ENCODE measurements at places on chromosomes 3 and 15.

DNA sequence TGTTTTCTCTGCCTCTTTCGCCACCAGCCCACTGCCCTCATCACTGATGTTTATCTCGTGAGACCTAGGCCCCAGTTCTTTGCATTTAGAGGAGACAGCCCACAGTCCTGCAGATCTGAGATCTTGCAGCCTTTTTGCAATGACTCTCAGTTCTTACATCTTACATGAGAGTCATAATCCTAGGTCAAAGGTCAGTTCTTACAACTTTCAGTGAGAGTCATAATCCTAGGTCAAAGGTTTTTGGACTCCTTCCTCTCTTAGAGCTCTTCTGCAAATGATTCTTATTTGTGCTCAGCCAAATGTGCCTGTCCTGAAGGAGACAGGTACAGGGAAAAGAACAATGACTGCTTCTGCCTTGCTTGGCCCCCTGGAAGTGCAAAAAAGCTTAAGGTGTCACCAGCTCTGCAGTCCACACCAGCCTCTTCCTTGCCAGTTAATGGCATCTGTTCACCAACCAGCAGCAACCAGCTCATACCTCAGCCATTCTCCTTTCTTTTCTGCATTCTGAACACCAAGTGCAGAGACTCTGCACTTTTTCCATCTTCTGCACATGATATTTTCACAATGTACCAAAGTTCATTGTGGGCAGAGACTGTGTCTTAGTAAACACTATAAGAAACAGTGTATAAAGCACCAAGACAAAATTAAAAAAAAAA is 67.1 kb downstream of the ABHD5 start:
- DNase-seq = no peak

DNA sequence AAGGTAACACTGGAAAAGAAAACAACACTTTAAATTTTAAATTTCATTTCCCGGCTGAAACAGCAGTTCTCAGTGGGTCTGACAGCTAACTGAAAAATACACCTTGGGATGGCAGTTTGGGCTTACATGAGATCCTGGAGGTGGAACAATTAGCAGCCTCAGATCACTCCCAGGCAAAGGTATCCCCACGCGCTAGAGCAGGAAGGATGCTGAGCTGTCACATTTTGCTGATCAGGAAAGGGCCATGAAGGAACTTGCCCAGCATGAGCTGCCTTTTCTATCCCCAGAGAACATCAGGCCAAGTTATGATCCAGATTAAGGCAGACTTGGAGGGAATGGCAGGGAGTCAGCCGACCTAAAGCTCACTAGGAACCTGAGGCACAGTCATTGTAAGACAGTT is 204.8 kb upstream of the SLC2A2 start:
- no peak for DNase-seq

- DNase-seq = no peak
Observed at GRCh38 chr15:66067687-66068086, 185.9 kb downstream of the MEGF11 start.

- DNase-seq = no peak
Observed at GRCh38 chr3:108791473-108791872, 31.1 kb upstream of the TRAT1 start.

DNA sequence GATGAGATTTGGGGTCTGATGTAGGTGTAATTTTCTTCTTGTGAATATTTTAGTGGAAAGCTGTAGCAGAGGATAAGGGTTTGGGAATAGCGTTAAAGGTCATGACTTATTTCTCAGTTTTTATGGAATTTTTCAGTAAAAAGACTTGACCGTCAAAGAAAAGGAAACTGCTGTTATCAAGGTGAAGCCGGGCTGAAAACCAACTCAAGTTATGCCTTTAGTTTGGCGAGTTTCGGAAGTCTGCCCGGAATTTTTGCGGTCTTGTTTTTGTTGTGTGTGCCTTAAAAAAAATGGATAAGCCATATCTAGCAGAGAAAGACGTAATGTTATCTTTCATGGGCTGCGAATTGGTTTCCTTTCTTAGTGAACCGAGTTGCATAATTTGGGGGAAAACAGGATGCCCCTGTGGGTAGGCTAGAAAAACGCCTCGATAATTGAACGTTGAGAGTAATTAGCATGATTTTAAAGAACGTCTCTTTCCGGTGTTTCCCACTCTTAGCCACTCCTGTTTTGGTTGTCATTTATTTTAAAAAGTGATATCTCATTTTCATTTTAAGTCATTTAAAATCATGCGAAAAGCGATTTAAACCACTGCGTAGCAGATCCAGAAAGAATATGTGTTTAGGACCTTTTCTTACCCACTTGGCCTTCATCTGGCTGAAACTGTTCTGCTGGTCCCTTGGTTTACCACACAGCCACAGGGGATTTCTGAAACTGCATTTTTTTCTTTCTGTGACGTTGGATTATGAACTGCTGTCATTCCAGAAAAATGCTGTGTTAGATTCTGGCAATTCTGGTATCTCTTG is 1.1 kb downstream of the NFKBIZ start:
- DNase-seq = no peak

- no peak for DNase-seq
Observed at GRCh38 chr3:177591379-177591778, 394.1 kb upstream of the TBL1XR1 start.

- no peak for DNase-seq
Observed at GRCh38 chr3:31530960-31531335, 1.8 kb upstream of the STT3B start.

- DNase-seq = no peak
Observed at GRCh38 chr3:27723001-27723445, 900 bp upstream of the EOMES start.

DNA sequence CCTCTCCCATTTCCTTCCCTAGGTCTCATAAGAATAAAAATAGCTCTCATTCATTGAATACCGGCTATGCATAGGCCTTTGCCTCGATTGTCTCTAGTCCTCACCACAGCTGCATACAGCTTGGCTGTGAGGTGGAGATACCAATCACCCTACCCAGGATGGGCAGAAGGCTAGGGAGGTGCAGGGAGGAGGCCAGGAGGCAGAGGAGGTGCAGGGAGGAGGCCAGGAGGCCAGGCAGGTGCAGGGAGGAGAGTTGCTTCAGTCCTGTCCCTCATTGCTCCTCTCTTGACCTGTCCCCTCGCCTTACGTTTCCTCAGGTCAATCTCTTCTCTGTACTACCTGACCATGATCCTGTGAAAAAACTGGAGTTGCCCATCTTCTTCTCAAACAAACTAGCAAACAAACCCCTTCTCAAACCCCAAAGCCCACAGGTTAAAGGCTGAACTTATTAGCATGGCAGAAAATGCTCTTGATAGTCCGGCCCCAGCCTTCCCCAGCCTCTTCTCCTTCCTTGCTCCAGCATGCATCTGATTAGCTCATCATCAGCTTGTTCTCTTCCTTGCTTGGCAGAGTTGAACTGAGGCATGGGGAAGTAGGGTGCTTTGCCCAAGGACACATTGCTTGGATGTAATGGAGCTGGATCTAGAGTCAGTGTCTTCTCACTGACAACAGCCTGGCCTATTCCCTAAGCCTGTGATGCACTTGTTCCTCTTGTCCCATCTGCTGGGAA is 15.8 kb downstream of the PODXL2 start:
- no peak for DNase-seq

DNA sequence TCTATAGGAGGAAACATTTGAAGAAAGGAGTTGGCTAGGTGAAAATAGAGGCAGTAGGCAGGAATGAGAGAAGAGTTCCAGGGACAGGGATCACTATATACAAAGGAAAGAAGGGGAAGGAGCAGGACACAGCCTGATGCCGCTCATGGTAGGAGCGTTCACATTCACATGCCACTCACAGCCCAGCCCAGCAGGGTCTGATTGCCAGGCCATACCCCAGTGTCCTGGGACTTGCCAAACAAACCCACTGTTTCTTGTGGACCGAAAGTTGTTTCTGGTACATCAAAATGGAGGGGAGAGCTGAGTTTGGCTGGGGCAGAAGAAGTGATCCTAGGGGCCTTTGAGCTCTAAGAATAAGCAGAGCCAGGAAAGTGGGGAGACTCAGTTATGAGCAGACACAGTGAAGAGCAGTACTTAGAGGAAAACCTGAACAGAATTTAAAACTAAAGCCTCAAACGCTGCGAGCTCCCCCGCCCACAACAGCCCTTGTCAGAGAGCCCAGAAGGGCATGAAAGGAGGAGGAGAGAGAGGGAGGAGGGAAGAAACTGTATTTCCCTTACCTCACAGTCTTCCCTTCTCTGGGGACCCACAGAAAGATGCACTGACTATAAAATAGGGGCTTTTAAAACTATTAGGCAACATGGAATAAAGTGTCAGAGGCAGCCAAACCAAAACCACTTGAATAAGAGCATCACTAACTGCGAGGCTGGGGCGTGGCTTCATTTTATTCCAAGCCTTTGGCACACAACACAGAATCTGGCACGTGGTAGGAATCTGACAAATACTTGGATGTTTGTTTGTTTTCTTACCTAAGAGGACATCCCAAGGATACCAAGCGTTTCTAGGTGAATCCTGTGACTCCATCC is 129.0 kb downstream of the RPL22L1 start:
- no peak for DNase-seq

DNA sequence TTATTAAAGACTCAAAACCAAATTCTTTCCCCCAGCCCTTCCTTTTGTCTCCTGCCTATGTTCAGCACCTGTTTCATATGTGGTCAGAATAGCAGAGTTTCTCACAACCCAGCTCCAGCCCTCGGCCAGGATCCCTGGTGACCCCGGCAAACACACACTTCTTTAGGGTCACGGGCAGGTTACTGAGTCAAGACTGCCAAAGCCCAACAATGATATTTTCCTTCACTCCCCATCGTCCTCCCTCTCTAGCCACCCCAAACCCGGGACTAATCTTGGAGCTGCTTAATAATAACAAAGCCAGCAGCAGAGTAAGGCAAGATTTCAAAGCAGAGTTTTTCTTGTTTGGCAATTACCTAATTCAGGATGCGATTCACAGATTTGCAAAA is 25.5 kb downstream of the RARB start:
- DNase-seq = no peak

DNA sequence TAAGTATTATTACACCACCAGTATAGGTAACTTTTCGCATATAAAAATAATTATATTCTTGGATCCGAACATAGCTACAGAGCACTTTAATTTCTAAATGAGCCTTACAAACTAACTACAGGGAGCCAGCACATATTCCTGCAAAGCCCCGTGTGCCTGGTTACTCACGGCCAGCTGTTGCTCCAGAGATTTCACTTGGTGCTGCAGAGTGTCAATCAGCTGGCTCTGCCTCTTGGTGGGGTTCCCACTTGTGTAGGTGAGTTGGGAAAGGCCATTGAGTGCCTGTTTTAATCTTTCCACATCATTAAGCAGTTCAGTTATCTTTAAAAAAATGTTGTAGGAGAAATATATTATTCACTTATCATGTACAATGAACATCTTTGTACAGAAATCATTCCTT is 98.9 kb downstream of the UACA start:
- DNase-seq = no peak

GRCh38 chr3:194161131-194162045 is 25.4 kb downstream of the HES1 start:
- no peak for DNase-seq

DNA sequence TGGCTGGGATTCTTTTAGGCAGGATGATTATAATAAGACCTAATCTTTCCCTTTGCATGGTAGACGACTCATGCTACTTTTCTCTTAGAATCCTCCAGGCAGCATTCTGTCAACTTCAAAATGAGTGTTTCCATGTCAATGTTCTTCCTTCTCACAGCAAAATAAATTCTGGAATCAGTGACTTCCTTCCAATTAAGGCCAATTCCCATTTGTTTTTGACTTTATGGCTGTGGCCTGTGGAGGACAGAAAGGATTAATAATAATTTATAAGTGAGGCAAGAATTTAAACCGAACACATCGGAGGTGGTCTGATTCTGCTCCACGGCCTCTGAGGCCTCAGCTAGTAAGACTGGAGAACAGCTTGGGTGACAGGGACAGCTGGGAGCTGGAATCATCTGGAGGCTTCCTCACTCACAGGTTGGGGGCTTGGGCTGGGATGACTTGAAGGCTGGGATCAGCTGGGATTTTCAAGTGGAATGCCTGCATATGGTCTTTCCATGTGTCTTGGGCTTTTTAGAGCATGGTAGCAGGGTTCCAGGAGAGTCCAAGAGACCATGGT is 241.8 kb upstream of the MCTP2 start:
- no peak for DNase-seq

GRCh38 chr15:69096196-69096595 is 64.2 kb upstream of the GLCE start:
- DNase-seq = no peak

DNA sequence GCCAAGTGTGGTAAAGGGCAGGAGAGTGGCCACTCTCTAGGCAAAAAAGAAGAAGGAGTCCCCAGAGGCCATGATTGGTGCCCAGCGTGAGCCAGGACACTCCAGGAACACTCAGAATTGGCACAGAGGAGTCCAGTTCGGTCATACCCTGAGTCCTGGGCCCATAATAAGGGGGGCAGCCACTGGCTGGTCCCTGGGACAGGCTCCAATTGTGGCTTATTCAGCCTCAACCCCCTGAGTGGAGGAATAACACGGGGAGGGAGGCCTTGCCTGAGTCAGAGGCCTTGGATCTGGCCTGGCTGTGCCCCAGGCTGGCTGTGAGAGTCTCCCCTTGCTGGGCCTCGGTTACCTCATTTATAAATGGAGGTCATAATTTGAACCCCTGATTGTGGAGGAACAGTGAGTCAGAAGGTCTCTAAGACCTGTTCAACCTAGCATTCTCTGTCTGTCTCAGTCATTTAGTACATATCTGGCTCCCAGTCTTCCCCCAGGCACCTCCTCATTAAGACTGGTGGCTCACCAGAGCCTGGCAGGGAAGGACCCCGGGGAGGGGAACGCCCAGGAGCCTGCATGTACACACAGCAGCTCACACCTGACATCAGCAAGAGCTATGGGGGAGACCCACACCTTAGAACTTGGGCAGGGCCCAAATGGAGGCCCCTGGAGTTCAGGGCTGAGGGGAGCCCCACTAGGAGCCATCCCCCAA is 95.9 kb upstream of the ATP2B2 start:
- DNase-seq = no peak

DNA sequence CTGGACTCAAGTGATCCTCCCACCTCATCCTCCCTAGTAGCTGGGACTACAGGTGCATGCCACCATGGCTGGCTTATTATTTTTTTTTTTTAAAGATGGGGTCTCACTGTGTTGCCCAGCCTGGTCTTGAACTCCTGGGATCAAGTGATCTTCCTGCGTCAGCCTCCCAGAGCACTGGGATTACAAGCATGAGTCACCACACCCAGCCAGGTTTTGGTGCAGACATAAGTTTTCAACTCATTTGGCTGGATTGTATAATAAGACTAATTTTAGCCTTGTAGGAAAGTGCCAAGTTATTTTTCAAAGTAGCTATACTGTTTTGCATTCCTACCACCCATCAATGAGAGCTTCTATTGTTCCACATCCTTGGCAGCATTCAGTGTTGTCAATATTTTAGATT is 32.1 kb downstream of the BUB1B start:
- no peak for DNase-seq

- DNase-seq = no peak
Observed at GRCh38 chr3:11434563-11435096, 162.4 kb downstream of the ATG7 start.

DNA sequence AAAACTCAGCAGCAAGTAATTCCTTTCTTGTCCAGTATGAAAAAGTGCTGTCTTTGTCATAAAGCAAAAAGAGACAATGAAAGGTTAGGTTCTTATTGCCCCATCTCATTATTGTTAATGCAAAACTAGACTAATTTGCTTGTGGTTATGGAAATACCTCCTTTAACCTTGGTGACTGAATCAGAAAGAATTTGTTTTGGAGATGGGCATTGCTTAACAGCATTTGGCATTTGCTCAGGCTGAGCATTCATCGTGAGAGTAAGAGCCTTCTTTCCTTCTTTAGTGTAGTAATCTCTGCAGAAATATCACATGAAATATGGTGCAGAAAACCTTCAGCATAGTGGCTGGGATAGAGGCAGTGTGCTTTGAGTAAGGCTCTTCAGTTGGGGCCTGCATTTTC is 103.1 kb downstream of the CNTN6 start:
- no peak for DNase-seq

GRCh38 chr3:159831466-159831865 is 157.2 kb upstream of the IL12A start:
- no peak for DNase-seq
